Stimulated activated CD4-positive, alpha-beta T cell treated with anti-CD3 and anti-CD28 coated beads, Interleukin-15, amount 100 ng/mL, for 1 hour (primary cell): ENCODE measurements at places on chromosomes 1 and 21.

DNA sequence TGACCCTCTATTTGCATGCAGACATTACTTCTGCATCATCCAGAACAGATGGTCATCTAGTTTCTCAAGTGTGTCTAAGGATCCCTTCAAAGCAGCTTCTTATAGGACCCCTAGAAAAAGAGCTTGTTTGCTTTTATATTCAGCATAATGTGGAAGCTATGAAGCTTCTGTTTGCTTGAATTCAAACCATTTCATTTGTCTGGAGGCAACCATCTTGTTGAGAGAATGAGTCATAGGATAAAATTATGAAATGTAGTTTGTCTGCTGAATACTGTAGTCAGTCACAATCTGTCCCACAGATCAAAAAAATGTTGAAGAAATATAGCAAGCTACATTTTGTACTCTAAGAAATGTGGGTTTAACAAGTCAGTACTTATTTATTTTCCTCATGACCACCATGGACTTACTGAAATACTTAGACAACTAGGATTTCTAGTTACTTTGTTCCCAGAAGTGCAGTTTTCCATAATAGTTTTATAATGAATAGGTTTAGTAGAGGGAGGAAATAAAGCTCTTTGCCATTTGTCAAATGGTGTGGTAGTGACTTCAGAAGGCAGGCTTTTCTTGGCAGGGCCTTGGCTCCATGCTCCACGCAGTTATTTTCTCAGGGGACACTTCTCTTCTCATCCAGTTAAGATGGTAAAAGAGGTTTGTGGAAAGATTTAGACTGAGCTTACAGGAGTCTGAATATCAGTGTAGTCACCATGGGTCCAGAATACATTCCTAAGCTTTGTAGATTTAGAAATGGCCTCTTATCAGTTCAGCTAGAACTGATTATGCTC lies 74.8 kb upstream of the DEPDC1 start:
- no peak for DNase-seq

DNA sequence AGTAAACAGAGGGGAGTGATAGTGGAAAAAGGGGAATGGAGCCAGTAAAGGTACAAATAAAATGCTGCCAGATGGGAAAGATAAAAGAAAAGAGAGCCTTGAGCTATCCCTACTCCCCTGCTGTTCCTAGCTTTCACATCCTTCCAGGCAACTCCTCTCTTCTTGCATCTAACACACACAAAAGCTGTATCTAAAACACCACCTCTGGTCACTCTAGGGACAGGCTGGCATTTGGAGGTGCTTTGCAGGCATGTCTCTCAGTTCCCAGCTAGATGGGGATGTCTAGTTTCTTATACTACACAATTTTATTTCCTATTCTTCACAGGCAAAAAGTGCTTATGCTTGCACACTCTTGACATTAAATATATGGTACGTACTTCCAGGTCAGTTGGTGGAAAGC lies 185.1 kb upstream of the ST6GALNAC5 start:
- no peak for DNase-seq

- no peak for DNase-seq
These were observed 15.4 kb upstream of the AGTRAP start for GRCh38 chr1:11720525-11720924.

DNA sequence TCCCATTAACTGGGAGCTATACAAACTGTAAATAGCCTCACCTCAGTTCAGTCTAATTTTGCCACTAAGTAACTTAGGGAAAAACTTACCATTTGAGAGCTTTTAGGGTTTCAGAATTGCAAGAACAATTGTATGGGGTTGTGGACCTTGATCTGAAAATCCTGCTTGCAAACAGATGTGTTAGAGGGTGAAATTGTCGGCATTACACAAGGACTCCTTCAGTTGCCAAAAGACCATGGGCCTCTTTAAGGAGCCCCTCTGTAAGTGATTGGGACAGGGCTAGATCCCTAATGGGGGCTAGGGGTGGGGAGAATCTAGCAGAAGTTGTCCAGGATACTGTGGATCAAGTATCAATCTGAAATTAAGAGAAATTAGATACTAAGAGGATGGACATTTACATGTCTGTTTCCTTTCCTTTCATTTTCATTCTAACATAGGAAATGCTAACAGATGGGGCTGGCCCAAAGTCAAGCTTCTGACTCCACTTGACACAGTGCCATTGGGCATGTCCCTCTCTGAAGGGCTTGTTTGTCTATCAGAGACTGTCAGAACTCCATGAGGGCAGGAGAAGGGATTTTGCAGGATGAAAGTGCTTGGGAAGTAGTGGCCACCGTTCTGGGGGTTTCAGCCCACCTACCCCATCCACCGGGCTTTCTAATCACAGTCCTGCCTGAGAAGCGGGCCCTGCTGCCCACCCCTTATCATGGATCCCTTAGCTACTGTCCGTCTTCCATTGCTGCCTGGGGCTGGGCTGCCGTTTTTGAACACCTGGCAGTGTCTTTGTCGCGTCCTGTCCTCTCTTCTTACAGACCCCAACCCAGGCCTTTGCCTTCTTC lies 54.7 kb downstream of the STUM start:
- no peak for DNase-seq

- no peak for DNase-seq
These were observed 646 bp upstream of the RRP15 start for GRCh38 chr1:218284377-218284916.
